ENCODE measurements at places on chromosomes 2 and 18.

DNA sequence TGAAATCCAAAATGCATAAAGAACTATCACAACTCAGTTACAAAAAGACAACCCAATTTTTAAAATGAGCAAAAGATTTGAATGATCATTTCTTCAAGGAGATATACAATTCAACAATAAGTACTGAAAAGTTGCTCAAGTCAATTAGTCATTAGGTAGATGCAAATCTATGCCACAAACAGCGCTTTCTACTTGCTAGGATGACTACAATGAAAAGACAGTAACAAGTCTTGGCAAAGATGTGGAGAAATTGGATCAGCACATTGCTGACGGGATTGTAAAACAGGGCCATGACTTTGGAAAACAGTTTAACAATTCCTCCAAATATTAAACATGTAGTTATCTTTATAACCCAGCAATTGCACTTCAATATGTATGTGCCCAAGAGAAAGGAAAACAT, 166.3 kb upstream of the MC4R start:
- no peak for DNase-seq

DNA sequence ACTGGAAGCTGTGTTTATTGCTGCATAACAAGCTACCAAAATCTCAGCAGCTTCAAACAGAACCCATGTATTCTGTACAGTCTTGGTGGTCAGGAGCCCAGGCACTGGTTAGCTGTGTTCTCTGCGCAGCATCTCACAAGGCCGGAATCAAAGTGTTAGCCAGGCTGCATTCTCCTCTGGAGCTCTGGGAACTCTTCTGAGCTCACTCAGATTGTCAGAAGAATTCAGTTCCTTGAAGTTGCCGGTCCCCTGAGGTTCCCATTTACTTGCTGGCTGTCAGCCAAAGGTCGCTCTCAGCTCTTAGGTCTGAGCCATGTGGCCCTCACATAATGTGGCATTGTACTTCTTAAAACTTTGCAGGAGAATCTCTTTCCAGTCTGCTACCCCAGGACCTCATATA, 123.6 kb upstream of the SMIM21 start:
- DNase-seq, result no peak

DNA sequence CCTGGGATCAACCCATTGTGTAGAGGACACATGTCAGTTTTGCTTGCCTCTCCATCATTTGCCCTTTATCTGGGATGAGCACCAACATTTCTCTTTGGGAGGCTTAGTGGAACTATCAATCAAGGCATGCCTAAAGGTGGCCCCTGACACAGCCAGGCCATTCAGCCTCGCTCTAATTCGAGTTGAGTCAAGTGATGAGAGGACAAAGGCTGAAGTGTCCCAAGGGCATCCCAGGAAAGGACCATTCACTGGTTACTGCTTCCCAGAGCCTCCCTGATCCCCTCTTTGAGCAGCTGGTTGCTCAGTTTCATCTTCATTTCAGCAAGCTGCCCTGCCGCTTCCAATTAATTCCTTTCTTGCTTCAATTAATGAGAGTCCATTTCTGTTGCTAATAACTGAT, 63.5 kb downstream of the DNER start:
- DNase-seq, result no peak

- no peak for DNase-seq
Measured at GRCh38 chr2:138209009-138209408, 244.7 kb downstream of the HNMT start.

DNA sequence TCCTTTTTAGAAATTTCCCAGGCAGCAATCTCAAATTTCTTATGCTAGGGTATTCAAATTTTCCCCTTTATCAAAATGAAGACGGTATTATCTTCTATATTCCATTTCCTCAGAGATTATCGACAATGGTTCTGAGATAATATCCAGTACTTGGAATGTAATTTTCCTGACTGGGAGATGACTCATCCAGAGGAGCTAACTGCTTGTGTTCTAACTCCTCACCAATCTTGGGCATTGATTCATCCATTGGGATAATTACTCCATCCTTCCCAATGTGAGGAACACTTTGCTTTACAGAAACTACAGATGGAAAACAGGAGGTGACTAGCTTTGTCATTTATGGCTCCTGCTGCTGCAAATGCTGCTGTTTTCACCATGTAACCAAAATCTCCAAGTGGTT, 239.4 kb upstream of the LYPD1 start:
- no peak for DNase-seq

GRCh38 chr2:238505119-238505891, 78.6 kb downstream of the ASB1 start:
- no peak for DNase-seq

DNA sequence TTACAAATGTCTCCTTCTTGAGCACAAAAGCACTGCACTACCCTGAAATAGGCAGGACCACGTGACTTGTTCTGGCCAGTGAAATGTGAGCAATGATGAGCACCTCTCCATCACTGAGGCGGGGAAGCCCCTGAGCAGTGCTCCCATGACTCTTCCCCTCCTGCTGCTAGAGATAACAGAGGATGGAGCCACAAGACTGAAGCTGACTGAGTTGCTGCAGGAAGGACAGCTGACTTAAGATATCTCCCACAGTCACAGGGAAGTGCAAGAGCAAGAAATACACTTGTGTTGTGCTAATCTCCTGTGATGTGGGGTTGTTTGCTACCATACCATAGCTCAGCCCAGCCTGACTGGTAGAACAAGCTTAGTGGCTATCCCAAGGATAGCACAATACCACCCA, 38.7 kb downstream of the STK39 start:
- DNase-seq, result no peak

DNA sequence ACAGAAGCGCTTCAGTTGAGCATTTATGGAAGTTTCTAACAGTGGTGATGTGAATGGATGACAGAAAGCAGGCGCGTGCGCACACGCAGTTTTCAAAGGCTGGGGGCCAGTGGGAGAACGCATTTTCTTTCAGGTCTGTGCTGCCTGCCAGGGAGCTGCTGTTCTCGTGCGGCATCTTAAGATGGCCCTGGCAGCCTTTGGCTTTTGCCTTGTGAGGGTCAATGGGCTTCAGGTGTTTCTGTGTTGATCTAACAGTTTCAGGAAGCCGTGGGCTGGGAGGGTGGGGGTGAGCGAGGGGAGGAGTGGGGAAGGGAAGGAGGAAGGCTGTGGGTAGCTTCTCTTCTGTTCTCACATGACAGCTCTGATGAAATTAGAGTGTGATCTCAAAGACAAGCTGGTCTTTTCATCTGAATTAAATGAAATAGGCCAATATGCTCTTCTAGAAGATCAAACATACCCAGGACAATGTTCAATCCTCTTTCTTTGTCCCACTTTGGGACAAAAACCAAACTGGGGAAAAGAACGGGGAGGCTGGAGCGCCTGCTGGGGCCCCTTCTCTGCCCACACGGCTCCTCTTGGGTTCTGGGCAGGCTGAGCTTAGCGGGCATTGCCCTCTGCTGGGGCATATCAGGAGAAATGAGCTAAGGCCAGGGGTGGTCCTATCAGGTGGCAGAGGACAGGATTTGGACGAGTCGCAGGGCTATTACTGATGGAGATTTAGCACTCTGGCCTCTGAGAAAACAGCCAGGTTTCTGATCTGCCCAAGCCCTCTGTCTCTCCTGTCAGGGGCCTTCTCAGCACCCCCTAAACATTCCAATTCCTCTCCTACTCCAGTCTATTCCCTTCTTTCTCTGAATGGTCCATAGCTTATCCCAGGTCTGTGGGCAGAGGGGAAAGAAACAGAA, 126.2 kb upstream of the LGALSL start:
- DNase-seq, result peak; percentile 67

- DNase-seq, result no peak
Measured at GRCh38 chr18:5747678-5748077, 147.6 kb downstream of the TMEM200C start.

DNA sequence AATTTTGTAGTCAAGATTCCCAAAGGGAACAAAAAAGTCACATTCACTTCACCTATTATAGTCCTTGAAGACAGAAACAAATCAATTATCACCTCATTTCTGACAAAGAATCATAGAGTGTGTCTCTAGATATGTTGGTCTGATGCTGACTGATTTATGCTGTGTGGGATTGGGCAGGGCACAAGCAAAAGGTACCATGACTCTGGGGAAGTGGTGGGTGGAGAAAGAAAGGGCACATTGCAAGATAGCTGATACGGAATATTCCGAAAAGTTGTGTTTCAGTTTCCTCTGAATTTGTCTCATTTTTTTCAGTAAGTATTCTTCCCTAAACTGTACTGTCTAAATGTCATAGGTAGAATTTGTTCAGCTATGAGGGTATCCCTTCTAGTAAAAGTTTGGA, 268.0 kb downstream of the MREG start:
- peak; percentile 89 for DNase-seq

GRCh38 chr2:100236166-100236565, 86.1 kb downstream of the LONRF2 start:
- no peak for DNase-seq

DNA sequence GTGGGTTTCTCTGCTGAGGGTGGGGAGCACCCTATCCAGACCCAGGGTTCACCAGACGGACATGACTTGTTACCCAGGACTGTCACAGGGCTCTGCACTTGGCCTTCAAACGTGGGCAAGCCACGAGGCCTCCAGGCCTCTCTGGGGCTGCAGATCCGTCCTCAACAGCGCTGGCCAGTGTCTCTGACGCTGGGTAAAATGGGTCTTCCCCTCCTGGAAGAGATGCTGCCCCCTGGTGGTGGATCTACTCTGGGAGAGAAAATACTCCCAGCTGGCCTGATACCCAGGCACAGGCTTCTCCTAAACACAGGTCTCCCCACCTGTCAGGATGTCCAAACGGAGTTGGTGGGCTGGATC, 3.7 kb downstream of the GPR17 start:
- peak; percentile 87 for DNase-seq

- no peak for DNase-seq
Measured at GRCh38 chr2:160139991-160140390, 60.1 kb downstream of the ITGB6 start.

- DNase-seq, result no peak
Measured at GRCh38 chr18:70024093-70024492, 76.4 kb upstream of the CD226 start.

DNA sequence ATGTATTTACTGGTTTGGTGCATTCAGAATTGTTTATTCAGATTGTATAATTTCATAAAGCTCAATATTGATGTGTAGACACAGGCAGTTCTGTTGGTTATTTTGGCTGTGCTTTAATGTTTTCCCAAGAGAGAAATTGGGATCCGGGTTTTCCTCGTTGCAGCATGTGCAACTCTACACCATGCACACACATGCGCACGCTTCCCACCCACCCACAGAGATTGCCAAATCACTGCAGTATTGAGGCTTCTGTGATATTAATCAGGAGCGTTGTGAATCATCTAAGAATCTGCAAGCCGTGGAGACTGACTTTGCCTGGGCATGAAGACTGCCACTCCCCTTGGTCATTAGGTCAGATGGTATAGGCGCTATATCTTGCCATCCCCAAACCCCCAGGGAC, 571.5 kb downstream of the SLC4A3 start:
- no peak for DNase-seq

DNA sequence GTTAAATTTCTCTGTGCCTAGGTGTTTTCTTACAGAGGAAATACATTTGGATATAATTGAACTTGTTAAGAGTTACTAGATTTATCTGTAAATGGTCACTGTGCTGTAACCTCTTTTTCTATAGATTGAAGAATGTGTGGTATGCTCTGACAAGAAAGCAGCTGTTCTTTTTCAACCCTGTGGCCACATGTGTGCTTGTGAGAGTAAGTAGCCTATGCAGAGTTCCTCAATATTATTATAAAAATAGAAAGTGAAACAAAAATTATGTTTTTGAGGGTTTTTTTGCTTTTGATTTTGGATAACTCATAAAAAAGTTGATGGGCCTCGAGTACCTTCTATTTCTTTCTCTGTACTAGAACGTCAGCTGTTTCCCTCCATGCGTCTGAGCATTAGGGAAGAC, 112.4 kb downstream of the MIB1 start:
- DNase-seq, result no peak

DNA sequence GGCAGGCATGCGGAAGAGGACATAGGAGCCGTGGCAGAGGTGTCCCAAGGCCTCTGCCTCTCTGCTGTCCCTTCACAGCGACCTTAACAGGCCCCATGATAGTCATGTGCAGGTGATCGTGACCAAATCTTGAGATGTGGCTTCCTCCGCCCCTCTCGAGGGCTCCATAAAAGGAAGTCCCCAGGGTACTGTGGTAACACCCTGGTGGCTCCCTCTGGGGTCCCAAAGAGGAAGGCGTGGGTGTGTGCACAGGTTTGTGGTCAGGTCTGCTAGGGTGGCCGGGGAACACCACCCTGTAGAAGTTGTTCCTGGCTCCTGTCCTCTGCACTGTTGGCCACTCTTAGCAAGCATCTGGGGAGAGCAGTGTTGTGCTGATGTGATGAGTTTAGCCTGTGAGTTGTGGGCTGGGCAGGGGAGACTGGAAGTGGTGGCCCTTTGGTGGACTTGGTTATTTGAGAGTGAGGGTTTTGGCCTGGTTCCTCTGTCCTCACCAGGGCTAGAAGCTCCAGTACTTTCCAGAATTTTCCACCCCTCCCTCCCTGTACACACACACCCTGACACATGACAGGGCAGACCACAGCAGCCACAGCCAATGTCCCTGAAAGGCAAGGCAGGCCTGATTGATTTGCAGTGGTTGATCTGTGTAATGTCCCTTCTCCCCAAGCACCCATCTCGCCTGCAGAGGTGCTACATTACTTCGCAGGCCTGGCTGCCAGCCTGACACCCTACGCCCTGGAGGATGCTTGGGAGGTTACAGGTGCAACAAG, 68.9 kb upstream of the BOD1L2 start:
- peak; percentile 75 for DNase-seq

DNA sequence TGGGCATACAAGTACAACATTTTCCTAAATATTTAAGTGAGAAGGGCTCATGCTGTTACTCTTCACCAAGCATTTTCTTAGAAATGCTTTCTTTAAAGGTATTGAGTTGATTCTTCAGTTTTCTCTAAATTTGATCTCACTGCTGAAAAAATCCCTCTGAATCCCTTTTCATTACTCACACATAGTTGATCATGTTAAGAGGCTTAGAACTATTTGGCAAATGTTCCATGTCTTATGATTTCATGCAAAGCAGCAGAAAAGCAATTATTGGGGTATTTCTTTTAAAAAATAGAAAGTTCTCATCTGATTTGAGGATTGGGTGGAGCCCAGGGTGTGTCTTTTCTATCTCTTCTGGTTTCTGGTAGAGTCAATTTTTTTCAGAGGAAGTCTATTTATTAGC, 1079.8 kb upstream of the ZEB2 start:
- DNase-seq, result no peak

Measured in inflammatory macrophage (primary cell).